ENCODE measurements at places on chromosomes 2 and 18.

DNA sequence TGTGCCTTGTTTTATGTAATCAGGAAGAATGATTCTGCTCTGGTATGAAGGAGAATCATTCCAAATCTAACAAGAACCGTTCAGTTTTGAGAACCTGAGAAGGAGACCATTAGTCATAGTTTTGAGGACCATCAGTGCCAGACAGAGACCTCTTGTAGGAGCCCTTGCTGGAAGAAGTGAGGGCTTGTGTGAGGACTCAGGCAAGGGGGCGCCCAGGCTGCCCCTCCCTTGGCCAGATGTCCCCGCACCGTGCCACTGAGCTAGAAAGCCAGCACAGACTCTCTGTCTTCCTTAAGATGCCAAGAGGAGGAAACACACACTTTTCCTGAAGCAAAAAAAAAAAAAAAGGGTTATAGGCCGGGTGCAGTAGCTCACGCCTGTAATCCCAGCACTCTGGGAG lies 55.7 kb upstream of the SLC39A10 start:
- DNase-seq: no peak

DNA sequence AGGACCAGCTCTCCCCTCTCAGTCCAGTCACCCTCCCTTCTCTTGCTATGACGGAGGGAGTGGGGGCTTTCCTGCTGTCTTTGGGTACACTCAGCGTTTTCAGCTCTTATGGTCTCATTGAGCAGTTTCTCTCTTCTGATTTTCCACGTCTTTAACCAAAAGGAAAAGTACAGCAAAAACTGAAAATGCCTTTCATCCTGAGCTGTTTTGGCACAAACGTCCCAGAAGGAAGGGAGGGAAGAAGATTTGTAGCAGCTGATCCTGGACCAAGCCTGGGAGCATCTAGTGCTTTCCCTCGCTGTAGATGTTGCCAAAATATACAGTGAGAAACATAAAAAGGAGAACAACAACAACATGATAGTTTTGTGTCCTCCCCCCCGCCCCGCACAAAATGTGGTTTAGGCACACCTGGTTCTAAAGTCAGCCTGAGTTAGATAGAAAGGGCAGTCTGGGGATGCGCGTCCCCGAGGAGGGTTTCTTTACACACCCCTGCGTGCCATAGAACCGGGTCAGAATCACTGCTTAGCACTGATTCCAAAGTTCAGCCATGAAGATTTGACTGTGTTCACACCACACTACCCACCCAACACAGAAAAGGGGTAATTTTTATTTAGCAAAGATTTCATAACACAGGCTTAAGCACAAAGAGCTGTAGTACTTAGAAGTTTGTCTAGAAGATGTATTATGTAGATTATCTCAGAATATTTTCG lies 53.4 kb downstream of the SLC40A1 start:
- DNase-seq: no peak

- no peak for DNase-seq
Measured at GRCh38 chr2:143514413-143514812, 385.2 kb downstream of the ARHGAP15 start.

- no peak for DNase-seq
Measured at GRCh38 chr2:58054264-58054663, 7.7 kb downstream of the VRK2 start.

GRCh38 chr2:109079590-109079989 lies 49.4 kb upstream of the SH3RF3 start:
- no peak for DNase-seq

- DNase-seq: no peak
Measured at GRCh38 chr18:4107049-4107467, 348.0 kb downstream of the DLGAP1 start.

GRCh38 chr2:72803626-72804320 lies 22.1 kb downstream of the EXOC6B start:
- no peak for DNase-seq

- no peak for DNase-seq
Measured at GRCh38 chr2:96320326-96320725, 4.8 kb upstream of the ITPRIPL1 start.
